ENCODE measurements at places on chromosomes 11 and 22.

DNA sequence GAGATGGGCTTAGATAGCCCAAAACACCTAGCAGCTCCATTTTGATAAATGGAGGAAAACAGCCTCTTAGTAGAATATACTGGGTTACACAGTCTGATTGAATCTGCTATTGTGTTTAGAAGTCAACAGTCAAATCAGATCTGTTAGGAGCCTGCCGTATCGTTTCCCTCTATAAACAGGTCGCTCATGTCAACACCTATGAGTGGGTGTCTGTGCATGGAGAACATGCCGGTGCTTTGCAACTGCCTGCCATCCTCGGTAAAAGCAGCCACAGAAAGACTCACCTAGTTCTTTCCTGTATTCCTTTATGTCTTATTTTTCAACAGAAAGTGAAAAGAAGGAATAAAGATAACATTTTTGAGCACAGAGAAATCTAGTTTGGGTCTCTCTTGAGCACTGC lies 99.4 kb downstream of the ETS1 start:
- no peak for DNase-seq

- no peak for DNase-seq
Measured at GRCh38 chr22:45150139-45150538, 13.6 kb upstream of the NUP50 start.

- no peak for DNase-seq
Measured at GRCh38 chr11:125180413-125181305, 16.1 kb downstream of the PKNOX2 start.

DNA sequence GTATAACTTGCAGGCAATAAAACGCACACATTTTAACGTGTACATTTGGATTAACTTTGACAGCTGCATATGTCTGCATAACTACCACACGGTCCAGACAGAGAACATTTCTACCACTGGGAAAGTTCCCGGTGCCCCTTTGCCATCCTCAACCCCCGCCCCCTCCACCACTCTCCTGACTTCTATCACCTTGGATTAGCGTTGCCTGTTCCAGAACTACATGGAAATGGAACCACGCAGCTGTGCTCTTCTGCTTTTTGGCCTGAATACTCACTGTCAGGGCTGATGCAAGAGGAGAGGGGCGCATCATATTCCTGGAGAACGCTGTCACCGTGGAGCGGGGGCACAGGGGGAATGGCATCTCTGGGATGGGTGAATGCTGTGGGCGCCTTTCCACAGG lies 62.1 kb downstream of the LRP5 start:
- DNase-seq = no peak

GRCh38 chr11:107708792-107709191 lies 3.1 kb downstream of the SLN start:
- no peak for DNase-seq

- DNase-seq = no peak
Measured at GRCh38 chr11:35629914-35630313, 11.7 kb downstream of the FJX1 start.

GRCh38 chr11:120551191-120551590 lies 39.6 kb downstream of the GRIK4 start:
- DNase-seq = no peak

- DNase-seq = no peak
Measured at GRCh38 chr22:30313527-30314363, 13.0 kb downstream of the TBC1D10A start.

DNA sequence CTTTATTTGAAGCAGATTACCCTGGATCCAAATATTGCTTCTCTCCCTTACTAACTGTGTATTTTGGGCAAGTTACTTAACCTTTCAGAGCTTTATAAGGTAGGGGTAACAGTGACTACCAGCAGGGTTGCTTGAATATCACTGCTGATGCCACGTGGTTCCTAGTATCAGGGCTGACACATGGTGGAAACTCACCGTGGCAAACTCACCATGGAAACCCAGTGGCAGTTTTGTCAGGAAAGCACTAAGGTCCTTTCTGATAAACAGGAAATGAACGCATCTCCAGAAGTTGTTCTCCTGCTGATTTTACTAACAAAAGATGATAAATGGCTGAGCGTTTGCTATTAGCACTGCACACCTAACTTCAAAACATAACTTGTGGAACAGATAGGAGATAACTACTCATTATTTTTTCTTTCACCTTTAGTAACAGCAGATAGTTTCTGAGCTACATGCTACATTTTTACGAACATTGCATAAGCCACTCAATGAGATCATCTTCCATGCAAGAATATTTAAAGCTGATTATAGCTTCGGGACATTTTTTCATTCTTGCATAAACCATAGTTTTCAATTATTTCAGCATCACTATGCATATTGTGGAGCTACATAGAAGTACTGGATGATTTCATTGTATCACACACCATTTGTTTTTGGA lies 59.7 kb upstream of the RAG2 start:
- no peak for DNase-seq

DNA sequence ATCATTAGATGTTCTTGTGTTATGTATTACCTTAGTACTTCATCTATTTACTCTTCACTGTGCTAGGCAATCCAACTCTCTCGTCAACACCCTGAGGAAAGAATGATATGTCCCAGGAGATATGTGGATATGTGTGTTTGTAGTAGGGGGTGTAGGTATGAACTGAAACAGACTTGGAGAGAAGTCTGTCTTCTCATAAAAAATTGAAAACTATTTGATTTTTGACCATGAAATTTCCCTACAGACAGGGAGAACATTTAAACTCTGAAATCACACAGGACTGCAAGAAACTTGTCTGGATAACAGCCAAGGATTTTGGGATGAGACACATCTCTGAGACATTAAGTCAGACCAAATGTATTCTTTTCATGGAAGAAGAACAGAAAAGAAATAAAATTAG lies 967.0 kb upstream of the FAT3 start:
- no peak for DNase-seq

DNA sequence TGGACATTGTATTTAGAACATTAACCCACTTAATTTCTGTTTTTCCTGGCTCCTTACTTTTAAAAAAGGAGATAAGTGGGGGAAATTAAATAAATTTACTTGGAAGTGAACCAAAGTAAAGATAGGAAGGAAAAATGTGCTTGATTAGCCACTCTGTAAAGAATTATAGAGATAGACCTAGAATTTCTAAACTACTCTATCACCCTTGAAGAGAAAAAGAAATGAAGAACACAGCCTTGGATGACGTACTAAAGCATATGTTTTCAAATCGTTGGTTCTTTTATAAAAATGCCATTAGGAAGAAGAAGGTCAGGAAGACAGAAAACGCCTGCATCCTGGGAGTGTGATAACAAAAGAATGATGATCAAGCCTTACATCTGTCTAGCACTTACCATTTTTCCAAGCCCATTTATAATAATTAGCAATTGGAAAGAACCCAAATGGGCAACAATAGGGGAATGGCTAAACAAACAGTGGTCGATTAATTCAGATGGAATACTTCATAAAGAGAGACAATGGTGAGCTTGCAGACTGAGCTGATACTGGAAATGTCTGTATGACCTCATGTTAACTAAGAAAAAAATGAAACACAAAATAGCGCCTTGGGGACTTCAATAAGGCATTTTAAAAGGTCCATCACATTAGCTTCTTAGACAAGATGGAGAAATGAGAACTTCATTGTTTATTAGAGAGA lies 81.0 kb upstream of the LRRC55 start:
- no peak for DNase-seq

DNA sequence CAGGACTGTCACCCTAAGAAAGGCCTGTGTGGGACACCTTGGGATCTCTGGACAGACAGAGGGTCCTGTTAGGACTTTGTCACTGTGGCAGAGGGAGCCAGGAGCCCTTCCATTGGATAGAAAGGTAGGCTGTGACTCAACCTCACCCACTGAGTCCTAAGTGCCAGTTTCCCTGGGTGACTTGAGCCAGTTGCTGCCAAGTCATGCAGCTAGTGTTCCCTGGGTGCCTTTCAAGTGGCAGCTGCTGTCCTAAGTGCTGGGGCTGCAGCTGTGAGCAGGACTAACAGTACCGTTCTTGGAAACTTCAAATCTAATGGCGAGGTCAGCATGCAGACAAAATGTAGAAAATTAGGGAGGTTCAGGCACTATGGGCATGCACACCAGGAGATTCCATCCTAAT lies 393.7 kb downstream of the TMEM135 start:
- no peak for DNase-seq

DNA sequence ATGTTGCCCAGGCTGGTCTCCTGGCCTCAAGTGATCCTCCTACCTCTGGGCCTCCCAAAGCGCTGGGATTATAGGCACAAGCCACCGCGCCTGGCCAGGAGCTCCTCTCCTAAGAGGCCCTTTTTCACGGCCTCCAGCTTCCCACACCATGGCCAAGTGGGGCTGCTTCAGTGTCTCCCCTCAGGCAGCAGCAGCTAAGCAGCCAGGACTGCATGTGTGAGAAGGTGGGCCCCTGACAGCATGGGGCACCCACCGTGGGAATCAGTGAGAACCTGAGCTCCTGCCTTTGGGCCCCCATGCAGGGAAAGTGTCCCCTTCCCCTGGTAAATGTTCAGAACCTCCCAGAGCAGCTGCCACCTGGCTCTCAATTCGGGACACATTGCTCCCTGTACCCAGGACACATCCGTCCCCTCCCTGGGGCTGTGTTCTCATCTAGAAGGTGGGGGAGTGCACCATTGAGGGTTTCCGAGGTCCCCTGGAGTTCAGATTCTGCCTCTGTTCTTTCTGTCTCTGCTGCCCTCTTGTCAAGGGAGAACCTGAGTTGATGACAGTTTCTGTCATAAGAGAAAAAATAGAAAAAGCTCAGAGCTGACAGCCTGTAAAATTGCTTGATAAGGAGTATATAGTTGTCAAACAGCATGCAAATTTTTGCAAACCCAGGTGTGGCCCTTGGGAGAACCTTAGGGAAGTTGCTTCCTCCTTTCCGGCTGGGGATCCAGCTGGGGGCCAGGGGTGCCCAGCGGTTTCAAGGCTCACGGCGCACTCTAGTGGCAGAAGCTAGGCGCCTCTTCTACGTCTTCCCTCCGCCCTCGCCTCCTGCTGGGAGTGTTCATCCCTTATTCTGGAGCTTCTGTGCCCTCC lies 29.7 kb downstream of the FAM83F start:
- peak; percentile 46 for DNase-seq

DNA sequence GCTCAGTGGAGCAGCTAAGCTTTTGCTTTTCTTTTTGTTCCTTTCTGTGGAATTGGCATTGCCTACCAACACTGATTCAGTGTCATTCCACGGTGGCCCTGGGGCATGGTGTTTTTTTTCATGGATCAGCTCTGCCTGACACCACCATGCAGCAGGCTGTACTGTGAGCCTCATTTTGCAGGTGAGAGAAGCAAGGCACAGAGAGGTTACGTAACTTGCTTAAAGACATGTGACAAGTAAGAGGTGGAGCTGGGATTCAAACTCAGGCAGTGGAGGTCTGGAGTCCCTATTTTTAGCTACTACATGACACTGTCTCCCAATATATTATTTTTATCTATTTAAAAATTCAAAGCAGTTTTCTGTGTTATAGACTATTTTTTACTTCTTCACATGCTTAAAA lies 44.4 kb downstream of the APOL3 start:
- DNase-seq = no peak

DNA sequence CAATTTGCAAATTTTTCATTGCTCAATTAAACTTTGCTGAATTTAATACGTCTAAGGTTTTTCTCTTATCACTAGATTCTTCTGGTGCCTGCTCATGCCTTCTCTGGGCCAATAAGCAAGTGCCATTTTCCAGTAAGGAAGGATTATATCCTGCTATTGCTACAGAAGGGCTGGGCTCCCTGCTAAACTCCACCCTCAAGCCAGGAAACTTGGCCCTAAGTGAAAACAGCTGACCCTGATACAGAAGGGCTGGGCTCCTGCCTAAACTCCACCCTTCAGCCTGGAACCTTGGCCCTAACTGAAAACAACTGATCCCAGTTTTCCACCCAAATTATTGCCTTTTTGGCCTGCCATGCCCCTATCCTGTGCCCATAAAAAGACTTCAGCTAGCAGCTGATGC lies 385.3 kb downstream of the DYNC2H1 start:
- DNase-seq = no peak

GRCh38 chr11:34308913-34309585 lies 48.8 kb downstream of the ABTB2 start:
- no peak for DNase-seq

GRCh38 chr11:11169715-11170351 lies 183.2 kb downstream of the CSNK2A3 start:
- no peak for DNase-seq

DNA sequence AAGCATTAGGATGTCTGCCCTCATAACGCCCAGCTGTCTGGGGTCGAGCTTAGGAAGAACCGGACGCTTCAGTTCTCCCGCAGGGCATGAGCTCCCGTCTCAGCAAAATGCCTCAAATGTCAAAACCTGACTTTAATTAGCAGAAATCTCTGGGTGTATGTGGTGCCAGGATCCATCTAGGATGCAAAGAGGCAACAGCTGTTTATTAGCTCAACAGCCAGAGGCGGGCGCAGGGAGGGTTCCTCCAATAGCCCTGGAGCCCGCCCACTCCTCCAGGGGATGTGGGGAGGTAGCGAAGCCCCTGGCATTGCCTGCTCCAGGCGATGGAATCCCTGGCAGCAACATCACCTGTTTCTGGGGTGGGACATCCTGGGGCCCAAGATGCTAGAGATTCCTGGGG lies 39.4 kb upstream of the RTL6 start:
- DNase-seq = no peak

DNA sequence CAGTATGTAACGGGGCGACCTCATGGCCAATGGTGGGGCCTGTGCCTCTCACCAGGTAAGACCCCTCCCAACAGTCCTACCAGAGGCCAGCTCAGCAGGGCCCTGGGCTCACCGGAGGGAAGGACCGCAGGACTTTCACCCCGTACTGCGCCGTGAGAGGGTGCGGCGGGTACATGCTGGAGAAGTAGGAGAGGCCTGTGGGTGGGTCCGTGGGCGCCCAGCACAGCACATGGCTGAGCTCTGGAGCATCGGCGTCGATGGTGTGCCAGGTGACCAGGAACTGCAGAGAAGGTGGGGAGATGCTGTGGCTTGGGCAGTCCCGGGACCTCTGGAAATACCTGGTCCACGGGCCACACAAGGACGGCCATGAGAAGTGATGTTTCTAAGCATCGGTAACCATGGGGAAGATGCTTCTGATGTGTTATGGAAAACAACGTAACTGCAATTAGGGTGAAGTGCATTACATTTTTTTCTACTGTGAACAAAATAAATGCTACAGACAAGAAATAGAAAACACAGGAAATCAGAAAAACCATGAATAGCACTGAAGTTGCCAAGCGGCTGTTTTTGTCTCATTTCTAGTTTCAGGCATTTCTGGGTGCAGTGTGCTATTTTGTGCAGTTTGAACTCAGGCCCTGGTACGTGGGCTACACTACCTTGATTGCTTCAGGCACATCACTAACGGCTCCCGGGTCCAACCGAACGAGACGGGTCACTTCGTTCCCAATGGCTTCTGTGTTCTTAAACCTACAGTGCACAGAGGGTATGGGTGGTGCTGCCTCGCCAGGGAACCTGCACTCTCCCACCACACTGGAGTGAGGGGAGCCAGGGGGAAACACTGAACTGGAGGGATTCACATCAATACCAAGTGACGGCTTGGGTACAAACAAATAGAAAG lies 46.5 kb upstream of the SERPIND1 start:
- DNase-seq = no peak

Measured in stimulated activated CD4-positive, alpha-beta T cell treated with anti-CD3 and anti-CD28 coated beads, Interleukin-1b, Interleukin-23, amount 100 ng/mL, for 24 hours (primary cell).